ENCODE measurements at places on chromosomes 2 and 18.

DNA sequence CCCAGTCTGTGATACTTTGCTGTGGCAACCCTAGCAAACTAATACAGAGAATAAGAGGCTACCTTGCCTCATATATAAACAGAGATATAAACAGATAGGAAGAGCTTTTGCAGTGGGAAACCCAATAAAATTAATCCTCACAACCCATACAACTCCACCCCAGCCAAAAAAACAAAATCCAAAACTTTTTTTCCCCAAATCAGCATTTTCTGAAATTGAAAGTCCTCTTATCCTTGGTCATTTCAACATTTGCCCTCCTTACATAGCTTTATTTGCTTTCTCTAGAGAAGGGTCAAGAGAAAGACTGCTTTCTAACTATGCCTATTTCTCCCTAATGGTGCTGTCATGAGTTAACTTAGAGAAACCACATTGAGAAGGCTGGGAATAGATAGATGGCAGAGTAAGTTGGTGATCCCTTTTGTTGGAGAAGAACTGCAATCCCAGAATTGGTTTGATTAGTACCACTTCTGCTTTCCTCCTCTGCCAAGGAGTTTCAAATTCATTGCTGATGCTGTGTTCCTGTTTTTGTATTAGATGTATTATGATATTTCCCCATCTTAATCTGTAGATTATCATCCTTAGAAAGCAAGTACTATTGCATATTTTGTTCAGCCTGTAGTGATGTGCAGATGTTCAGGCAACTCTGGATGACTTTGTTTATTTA lies 76.5 kb upstream of the B3GNT2 start:
- no peak for DNase-seq

GRCh38 chr2:111176867-111177266 lies 56.2 kb downstream of the BCL2L11 start:
- DNase-seq, result no peak

- DNase-seq, result no peak
Observed at GRCh38 chr2:115574667-115575066, 1132.2 kb downstream of the DPP10 start.

GRCh38 chr2:152542337-152542994 lies 174.8 kb downstream of the PRPF40A start:
- DNase-seq, result no peak

DNA sequence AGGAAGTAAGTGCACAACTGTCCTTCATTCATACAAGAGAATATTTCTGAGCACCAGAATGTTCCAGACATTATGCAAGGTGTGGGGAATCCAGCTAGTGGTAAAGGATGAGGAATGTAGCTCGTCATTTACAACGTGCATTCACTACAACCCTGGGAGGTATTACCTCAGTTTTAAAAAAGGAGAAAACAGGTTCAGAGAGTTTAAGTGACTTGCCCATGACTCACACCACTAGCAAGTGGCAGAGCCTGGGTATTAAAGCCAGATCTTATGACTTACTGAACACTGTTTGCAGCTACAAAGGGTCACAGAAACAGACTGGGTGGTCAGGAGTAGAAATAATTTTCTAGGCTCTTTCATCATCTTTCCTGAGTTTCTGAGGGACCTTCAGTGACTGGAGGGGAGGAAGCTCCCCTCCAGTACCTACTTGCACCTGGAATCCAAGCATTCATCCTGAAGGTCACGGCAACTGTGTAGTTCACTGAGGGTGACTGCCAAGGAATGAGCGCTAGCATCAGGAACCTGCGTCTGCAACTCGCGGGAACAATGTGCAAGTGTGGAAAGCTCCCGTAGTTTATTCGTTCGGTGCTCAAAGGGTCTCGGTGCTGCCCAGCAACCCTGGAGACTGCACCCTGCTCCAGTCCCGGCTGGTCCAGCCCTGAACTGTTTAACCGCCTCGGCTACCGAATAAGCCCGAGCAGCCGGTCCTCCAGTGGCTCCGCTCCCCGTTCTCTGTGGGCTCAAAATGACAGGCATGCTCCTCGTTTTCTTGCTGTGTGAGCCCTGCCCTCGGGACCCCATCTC lies 647 bp downstream of the CCDC121 start:
- no peak for DNase-seq

DNA sequence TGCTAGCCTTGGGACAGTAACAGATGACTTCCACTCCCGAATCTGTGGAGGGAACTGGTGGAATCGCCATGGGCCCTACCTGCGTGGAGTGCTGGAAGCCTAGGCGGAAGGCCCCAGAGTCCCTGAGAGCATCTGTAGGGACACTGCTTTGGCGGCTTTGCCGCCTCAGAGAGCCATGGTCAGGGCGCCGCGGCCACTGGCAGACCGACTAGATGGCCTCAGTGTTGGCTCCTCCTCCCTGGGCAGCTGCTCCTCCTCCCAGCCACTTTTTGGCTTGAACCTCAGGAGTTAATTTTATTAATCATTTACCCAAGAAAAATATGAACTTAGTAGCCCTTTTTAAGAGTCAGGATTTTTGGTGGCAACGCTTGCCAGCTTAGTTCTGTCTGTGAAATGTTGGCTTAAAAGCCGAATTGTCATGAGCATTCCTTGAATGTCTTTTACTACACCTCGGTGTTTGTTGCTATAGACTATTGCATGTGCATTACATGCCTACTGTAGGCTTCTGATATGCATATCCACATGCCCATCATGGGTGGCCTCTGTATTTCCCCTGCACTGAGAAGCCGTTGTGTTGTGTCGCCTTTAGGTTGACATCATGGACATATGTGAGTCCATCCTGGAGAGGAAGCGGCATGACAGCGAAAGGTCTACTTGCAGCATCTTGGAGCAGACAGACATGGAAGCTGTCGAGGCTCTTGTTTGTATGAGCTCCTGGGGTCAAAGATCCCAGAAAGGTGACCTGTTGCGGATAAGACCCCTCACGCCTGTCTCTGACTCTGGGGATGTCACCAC lies 2.4 kb downstream of the KLF11 start:
- no peak for DNase-seq

DNA sequence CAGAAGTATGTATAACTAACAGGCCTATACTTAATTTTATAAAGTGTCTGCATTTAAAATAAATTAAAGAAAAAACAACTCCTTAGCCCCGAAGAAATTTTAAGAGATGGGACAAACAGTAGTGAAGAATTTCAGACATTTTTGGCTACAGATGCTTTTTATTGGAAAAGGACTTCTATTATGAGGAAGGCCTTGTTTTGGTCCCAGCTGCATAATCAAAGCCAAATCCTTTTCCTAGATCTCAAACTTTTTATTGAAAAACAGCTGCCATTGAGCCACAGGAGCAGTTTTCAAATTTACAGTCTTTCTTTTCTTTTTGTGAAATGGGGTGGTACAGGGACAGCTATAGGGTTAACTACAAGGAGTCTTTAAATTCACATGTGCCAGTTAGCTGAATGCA lies 51.3 kb upstream of the SETBP1 start:
- no peak for DNase-seq

GRCh38 chr2:86135653-86136052 lies 29.6 kb downstream of the PTCD3 start:
- DNase-seq, result no peak

- DNase-seq, result no peak
Observed at GRCh38 chr2:174617718-174618117, 20.1 kb upstream of the WIPF1 start.

DNA sequence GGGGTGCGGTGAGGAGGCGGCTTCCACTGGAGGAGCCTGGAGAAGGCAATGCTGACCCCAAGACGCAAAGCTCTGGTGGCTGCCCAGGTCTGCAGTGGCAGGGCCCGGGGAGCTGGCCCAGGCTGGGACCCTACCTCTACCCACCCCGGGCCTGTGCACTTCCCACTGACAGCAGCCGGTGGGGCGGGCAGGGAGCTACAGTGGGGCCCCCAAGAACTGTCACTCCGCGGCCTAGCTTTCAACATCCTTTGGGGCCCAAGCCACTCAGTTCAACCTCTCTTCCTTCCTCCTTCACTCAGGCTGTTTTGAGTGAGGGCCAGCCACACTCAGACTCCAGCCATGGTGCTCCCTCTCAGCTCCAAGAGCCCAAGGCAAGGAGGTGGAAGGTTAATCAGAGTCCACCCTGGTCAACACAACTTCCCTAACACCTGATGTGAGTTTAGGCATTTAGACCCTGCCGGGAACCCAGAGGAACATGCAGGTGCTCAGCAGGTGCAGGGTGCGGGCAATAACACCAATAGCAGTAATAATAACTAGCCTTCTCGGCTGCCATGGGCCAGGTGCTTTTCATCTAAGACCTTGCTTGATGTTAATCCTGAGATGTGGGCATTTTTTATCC lies 93.6 kb downstream of the ZFP36L2 start:
- no peak for DNase-seq

DNA sequence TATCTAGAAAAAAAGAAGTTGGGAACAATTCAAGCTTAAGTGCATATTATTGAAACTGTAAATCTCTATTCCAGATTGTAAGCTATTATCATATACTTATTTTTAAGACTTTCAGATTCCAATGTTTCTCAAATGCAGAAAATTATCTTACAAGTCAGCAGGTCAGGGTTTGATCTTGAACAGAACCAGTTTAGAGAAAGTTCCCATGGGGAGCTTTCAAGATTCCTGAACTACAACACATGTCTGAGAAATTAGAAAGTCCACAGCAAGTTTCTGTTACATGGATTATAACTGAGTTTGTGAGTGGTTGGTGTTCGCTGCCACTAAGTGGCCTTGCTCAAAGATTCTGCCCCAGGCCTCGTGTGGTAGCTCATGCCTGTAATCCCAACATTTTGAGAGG lies 31.6 kb upstream of the SP3 start:
- DNase-seq, result no peak

DNA sequence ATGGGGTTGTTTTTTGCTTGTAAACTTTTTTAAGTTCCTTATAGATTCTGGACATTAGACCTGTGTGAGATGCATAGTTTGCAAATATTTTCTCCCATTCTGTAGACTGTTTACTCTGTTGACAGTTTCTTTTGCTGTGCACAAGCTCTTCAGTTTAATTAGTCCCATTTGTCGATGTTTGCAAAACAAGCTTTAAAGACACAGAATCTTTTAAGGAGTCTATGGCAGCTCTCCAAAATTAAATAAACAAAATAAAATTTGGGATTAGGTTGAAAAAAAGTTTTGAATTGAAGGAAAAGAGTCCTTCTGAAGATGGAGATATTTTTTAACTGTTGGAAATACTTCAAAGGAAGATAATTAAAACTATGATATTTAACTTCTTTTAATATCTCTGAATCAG lies 88.8 kb downstream of the MAP3K20 start:
- no peak for DNase-seq

- DNase-seq, result no peak
Observed at GRCh38 chr2:19646987-19647386, 254.8 kb downstream of the TTC32 start.

Measured in cerebellar nuclear complex (tissue), 1 donor.